ENCODE measurements at places on chromosomes 5 and 9. TPM values are rescaled to one million over a fixed set of nuclear protein-coding genes. Genes with fewer than 3 reads are reported as not detected.

Gene CORO2A
- 9.2 TPM for total RNA-seq

Gene MYMK
- total RNA-seq, result not detected

Gene PCDHB2
- total RNA-seq, result not detected

Gene CCDC183
- 0.44 TPM for total RNA-seq

DNA sequence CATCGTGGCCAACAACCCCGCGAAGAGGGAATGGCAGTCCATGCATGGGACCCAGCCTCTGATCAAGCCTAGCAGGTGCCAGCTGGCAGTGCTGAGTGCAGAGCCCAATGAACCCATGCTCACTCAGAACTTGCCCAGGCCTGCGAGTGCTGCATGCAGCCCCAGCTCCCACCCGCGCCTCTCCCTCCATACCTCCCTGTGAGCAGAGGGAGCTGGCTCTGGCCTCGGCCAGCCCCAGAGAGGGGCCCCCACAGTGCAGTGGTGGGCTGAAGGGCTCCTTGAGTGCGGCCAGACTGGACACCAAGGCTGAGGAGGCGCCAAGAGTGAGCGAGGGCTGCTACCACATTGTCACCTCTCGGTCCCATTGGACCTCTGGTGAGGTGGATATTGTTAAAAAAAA lies 32.6 kb upstream of the NPR3 start:
- no peak for DNase-seq
- H3K27ac ChIP-seq, result no peak overlapping the region
- no peak overlapping the region for H3K4me3 ChIP-seq
- H3K4me1 ChIP-seq, result no peaks in the 10 kb centered on the region
- H3K36me3 ChIP-seq, result no peaks in the 10 kb centered on the region

DNA sequence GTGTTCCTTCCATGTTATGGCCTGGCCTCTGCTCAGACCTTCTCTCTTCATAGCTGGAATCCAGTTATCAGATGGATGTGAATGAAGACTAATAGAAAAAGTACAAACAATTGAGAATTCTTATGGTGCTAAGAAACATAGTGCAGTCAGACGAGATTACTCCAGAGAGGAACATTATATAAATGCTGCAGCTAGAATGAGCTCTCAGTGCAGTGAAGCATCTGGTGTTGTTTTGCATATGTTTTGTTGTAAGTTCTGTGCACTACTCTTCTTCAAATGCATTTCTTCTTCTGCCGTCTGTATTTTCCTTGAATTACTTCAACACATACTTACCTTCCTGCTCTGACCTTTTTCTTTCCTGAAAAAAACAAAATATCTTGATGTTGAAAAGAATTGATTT lies 602.4 kb upstream of the CDH18 start:
- no peaks in the 10 kb centered on the region for H3K36me3 ChIP-seq
- no peaks in the 10 kb centered on the region for H3K4me1 ChIP-seq
- H3K27ac ChIP-seq, result no peak overlapping the region
- no peak overlapping the region for H3K4me3 ChIP-seq
- DNase-seq, result no peak
- H3K27me3 ChIP-seq, result no peaks in the 10 kb centered on the region

DNA sequence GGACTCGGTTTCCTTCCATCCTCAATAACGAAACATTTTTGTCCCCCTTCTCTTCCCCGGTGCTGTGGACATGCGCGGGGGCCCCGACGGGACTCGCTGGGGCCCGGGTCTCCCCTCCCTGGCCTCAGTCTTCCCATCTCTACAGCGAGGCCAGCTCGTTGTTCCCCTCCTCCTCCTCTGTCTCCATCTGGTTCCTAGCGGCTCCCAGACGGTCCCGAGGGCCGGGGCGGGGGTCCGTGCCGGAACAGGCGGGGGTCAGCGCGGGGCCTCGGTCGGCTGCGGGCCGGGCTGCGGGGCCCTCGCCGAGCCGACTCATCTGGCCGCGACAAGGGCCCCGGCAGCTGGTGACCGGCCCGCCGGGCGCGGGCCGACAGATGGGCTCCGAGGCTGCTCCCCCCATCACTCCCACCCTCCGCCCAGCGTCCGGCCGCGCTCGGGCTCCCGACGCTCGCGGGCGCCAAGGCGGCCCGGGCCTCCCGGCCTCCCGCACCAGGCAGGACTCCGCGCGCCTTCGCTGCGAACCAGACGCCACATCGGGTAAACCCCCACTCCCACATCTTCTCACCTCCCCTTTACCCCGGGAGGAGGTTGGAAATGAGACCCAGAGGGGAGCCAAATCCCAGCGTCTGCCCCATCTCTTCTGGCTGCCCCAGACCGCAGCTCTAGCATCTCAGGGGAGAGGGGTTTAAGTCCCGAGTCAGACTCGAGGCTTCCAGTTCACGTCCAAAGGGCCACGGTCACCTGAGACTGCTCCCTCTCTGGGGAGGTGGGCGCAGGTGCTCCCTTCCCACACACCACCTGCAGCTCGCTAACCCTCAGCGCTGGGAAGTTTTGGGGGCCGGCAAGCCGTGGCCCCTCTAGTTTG lies 8.1 kb downstream of the BARHL1 start:
- H3K27me3 ChIP-seq, result peaks cover 53% of the 10 kb centered on the region
- peaks cover 2% of the 10 kb centered on the region for H3K4me1 ChIP-seq
- DNase-seq, result no peak

GRCh38 chr5:125463466-125464092 lies 717.1 kb upstream of the ZNF608 start:
- no peak overlapping the region for H3K27ac ChIP-seq
- no peaks in the 10 kb centered on the region for H3K36me3 ChIP-seq
- no peak overlapping the region for H3K4me3 ChIP-seq
- no peak for DNase-seq
- H3K4me1 ChIP-seq, result no peaks in the 10 kb centered on the region

GRCh38 chr5:6274846-6275543 lies 103.4 kb downstream of the MED10 start:
- no peaks in the 10 kb centered on the region for H3K36me3 ChIP-seq
- no peaks in the 10 kb centered on the region for H3K27me3 ChIP-seq
- DNase-seq, result no peak
- H3K4me3 ChIP-seq, result no peak overlapping the region
- H3K4me1 ChIP-seq, result no peaks in the 10 kb centered on the region

DNA sequence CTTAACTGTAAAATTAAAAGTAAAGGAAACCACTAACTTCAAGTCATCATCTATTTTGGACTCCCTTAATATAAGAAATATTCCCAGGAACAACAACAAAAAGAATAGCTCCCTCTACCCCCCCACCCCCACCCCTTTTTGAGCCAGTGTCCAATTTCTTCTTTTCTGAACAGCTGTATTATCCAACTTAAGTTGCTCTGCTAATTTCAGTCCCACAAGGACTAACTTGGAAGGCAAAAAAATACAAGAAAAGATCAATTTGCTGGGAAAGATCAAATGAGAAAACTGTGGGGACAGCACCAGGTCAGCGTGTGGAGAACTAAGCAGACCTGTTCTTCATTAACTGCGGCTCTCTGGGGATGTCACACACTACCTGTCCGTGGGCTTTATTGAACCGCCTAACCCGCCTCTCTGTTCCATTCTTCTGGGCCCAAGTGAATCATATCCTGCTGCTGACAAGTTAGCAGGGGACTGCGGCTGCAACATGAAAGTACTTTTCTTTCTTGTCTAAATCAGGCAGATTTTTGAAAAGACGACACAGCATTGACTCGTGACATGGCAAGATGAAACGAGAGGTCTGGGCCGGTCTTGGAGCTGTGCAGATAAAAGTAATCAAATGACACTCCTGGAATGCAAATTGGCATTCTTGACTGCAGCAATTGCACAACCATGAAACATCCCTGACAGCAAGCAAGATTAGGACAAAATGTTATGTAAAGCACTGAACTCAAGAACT lies 2.7 kb downstream of the BNC2 start:
- no peak overlapping the region for H3K4me3 ChIP-seq
- H3K36me3 ChIP-seq, result no peaks in the 10 kb centered on the region
- DNase-seq, result no peak

DNA sequence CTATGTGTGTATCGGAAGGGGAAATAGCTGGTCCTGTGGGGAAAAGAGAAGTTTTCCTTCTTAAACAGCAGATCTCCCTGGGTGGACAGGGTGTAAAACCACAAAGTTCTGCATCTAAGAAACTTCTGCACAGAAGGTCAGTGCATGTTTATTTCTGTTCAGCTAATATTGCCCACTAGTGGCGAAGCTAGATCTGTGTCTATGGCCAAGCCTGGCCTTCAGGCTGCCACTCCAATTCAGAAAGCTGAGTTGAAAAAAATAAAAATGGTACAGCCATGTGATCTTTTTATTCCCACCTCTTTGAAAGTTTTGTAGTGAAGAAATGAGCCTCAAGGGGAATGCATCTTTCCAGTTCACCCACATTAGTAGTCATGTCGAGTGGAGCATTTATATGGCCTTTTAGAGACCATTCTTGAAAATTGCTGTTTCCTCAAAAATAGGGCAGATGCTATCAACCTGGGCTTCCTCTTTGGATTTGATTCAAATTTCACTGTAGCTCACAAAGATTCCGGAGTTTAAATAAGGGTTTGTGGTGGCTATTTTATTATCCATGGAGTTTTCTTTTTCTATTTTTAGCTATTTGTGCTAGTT lies 488.0 kb downstream of the PRELID2 start:
- H3K27me3 ChIP-seq, result no peaks in the 10 kb centered on the region
- DNase-seq, result no peak
- no peaks in the 10 kb centered on the region for H3K36me3 ChIP-seq
- no peak overlapping the region for H3K4me3 ChIP-seq

DNA sequence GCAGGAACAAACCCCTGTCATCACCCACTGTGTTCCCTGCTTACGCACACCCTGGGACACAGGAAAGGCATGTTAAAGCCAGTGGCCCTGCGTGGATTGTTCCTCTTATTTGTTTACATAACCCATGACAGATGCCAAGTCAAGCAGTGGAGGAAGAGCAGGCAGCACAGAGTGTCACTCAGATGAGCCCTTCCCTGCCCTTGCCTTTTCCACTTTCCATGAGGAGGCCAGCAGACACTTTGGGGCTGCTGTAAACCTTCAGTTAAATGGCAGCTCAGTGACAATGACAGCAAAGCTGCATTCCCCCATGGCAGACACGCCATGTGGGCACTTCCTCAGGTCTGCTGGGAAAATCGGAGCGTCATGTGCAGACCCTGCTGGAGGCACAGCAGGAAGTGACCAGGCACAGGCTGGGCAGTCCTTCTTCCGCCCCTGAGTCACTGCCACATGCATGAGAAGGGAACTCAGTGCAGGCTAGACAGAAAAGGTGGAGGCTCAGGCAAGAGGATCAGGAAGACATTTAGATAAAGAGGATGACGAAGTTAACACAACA lies 216.8 kb upstream of the PIK3R1 start:
- H3K4me1 ChIP-seq, result no peaks in the 10 kb centered on the region
- no peak for DNase-seq
- H3K4me3 ChIP-seq, result no peak overlapping the region
- H3K36me3 ChIP-seq, result no peaks in the 10 kb centered on the region
- no peak overlapping the region for H3K27ac ChIP-seq
- peaks cover 3% of the 10 kb centered on the region for H3K27me3 ChIP-seq

DNA sequence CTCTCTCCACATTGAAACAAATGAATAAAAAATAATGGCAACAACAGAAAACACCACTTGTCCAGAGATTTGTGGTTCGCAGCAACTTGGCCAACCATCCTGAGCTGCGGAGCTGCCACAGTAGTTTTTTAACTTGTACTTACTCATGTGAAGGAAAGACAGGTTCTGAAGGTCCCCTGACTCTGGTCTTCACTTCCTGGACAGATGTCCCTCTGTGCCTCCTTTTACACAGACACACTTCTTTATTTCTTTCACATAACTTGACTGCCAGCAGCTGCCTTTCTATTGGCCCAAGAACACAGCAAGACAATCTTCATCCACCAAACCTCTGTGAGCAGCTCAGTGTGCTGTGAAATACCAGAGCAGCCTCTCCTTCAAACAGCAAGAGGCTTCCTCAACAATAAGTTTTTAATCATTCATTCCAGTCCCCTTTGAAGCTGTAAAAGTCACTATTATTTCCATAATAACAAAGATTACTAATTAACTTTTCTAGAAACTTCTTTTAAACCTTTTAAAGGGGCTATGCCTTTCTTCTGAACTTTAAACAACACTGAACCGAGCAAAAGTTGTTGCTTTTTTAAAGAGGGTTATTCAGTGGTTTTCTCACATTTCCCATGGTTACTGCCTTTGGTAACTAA lies 198.7 kb downstream of the NR2F1-AS1 start:
- no peaks in the 10 kb centered on the region for H3K27me3 ChIP-seq
- H3K36me3 ChIP-seq, result no peaks in the 10 kb centered on the region
- H3K4me3 ChIP-seq, result no peak overlapping the region
- no peak overlapping the region for H3K27ac ChIP-seq
